GM19239 (cell line): ENCODE measurements at places on chromosomes 4 and X.

DNA sequence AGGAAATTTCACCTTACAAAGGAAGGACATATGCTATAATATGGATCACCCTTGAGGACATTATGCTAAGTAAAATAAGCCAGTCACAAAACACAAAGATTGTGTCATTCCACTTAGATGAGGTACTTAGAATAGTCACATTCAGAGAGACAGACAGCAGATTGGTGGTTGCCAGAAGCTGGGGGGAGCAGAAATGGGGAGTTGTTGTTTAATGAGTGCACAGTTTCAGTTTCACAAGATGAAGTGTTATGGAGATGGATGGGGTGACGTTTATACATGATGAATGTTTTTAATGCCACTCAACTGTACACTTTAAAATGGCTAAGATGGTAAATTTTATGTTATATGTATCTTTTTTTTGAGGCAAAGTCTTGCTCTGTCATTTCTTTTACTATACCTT lies 14.8 kb upstream of the SPON2 start:
- no peak for DNase-seq

- no peak for DNase-seq
Observed at GRCh38 chr4:41477181-41477905, 60.6 kb upstream of the LIMCH1 start.

GRCh38 chr4:37604461-37604860 lies 81.7 kb downstream of the RELL1 start:
- no peak for DNase-seq

GRCh38 chrX:30949554-30949953 lies 60.5 kb upstream of the TAB3 start:
- no peak for DNase-seq

DNA sequence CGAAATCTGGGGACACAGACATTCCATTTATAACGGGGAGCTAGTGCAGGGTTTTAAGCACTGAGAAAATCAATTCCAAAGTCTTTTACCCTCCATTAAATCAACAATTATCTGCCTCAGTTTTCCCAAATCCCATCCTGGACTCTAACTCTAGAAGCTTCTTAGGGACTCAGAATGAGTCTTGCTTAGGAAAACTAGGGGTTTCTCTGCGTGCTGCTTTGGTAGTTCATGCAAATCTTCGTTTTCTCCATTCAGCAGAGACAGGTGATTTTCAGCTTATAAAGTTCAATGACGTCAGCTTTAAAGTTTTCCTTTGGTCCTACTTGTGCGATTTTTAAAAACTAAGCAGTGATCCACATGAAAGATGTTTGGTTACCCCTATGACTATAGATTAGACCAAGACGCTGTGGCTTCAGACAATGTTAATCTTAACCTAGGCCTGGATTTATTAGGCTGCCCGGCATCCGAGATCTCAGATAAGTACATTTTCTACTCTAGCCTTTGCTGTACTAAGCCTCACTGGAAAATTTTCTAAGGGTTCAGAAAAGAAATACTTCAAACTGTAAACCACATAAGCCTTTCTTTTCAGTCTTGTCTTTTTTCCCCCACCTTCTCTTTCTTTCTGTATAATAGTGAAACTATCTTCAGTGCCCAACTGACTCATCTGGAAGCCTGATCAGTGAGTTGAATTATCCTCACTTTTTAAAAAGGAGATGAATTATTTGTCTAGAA lies 121.4 kb upstream of the GATB start:
- DNase-seq: no peak

DNA sequence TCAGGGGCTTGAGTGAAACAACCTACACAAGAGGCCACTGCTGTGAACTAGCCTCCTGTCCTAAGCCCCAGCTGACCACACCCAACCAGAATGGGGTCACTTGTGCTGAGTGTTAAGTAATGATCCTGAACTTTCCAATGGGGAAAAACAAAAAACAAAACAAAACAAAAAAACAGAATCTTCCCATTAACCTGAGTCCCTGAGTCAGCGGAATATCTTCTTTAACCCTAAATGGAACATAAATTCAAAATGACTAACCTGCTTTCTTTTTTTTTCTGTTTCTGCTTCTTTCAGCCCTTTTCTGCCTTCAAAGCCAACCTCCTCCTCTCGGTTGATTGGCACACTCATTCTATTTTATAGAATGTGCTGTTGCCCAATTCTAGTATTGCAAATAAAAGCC lies 31.2 kb upstream of the MAGEA8 start:
- DNase-seq: no peak

DNA sequence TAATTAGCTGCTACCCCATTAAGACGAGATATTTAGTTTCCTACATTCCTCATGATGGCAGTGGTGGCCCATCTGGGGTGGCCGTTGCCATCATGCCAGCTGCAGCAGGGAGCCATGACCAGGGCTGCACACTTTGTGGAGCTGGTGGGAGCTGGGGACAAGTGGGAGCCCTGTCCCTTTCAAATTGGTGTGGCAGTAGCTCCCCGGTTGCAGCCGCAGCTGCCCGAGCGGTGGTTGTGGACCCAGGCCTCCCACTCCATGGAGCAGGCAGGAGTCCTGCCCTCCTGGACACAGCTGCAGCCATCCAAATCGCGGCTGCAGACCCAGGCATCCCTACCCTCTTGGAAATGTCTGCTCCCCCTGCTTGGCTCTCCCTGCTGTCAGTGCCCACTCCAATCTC lies 9.3 kb upstream of the SYTL5 start:
- DNase-seq: no peak

GRCh38 chr4:100261346-100261745 lies 71.1 kb upstream of the DDIT4L start:
- DNase-seq: no peak

DNA sequence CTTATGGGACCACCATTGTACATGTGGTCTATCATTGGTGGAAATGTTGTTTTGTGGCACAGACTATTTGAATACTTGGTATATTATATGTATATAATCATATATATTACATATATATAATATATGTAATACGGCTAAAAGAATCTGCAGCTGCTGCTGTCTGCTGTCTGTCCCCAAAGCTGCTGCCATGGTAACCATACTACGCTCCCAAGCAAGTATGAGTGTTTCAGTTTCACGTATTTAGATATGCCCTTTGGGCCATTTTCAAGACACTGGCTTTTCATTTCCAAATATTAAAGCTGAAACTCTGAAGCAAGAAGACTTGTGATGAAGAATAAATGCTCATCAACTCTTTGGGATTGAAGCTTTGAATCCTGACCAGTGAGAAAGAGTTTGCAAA lies 42.0 kb upstream of the ARSJ start:
- no peak for DNase-seq

DNA sequence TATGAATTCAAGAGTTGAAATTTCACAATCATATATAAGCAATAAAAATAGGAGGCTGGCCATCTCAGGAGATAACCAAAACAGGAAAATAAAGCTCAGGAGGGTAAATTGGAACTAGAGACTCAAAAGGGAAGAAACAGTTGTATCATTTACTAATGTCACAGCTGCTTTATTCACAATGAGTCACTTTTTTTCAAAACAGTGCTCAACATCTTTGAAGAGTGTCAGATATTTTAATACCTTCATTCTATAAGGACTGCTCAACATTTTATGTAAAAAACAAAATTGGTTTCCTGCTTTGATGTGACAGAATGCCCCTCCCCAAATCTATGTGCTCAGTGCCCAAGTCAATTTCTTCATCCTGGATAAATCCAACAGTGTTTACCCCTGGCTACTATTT lies 97.7 kb downstream of the DDX60 start:
- no peak for DNase-seq

GRCh38 chrX:29136904-29137303 lies 549.7 kb downstream of the IL1RAPL1 start:
- DNase-seq: no peak

DNA sequence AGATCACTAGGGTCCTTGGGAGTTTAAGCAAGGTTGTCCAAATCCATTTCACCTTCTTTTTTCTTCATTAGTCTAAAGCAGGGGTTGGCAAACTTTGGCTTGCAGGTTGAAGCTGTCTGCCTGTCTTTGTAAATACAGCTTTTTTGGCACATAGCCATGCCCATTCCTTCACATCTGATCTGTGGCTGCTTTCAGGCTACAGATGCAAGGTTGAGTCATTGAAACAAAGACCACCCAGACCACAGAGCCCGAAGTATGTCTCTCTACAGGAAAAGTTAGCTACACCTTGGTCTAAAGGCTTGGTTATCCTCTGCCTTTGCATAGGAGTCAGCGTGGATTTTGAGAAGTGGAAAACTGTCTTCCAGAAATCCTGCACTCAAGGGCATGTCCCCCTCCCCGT lies 238.1 kb upstream of the STS start:
- DNase-seq: no peak

DNA sequence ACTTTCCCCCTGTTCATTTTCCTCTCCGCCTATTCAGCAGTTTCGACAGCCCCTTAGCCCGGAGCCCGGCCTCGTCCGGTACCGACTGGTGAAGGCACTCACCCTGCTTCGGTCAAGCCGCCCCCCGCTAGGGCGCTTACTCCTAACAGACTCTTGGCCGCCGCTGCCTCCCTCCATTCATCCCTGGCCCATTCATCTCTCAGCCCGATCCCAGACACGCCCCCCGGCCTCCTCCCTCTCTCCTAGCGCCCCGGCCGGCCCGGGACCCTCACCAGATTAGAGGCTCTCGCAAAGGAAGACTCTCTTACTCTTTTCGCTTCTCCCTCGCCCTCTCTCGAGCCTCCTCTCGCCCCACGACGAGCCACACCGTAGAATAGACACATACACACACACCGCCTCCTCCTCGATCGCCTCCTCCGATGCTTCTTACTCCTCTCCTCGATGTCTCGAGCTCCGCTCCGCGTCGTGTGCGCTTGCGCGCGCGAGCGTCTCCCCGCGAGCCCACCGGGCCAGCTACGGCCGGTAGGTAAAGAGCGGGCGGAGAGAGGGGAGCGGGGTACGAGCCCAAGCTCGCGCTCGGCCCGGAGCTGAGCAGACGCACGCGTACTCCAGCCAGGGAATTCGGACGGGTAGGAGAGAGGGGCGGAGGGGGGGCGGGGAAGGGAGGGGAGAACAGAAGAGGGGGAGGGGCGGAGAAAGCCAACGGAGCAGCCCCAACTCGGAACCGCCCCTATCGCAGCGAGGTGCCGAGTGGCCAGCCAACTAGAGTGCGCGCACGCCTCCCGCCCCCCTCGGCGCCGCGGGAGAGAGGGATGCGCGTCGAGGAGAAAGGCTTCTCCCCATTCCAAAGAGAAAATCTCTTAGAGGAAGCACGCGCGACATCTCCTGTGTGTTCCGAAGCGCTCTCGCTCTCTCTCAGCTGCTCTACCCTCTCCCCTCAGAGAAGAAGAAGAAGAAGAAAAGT lies at the start of gene WNK3:
Gene WNK3 (minus strand): TSS at position 633 of the 964 bp plus-strand sequence.
- peak; percentile 4 for DNase-seq

GRCh38 chr4:115287426-115287825 lies 174.0 kb upstream of the NDST4 start:
- no peak for DNase-seq

DNA sequence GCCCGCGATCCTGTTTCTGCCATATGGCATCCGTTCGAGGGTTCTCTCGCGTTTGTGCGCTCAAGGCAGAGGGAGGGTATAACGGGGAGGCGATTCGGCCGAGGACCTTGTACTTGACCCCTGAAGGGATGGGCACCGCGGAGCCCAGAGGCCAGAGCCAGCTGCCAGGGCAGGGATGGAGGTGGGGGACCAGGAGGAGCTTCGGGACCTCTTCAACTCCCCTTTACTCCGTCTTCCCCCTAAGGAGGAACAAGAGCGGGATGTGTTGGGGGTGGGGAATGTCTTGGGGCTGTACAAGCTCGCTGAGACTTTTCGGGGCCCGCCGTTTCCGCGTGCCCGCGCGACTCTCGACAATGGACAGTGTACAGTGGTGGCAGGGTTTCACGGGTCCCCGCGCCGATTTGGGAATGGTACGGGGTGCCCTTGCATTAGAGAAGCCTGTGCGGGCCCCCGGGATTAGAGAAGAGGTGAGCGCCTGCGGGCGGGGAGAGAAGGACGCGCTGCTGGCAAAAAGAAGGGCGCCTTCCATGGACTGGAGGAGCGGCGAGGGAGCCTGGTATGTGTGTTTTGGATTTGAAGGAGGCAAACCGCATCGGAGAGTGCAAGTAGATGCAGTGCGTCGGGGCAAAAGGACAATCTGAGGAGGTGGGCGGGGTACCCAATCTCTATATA lies 760 bp downstream of the UGT8 start:
- DNase-seq: no peak

DNA sequence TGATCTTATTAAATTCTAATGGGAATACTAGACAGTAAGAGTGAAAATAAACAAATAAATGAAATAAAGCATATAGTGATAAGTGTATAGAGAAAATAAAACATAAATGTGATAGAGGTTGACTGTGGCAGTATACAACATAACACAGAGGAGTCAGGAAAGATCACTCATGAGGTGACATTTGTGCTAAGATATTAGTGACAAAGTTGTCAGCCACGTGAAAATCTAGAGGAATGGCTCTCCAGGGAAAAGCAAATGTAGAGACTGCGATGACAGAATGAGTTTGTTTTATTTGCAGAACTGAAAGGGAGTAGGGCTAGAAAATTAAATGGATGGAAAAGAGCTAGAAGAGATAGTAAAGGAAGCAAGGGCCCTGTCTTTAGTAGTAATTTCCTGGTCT lies 72.8 kb upstream of the GABRA2 start:
- no peak for DNase-seq

DNA sequence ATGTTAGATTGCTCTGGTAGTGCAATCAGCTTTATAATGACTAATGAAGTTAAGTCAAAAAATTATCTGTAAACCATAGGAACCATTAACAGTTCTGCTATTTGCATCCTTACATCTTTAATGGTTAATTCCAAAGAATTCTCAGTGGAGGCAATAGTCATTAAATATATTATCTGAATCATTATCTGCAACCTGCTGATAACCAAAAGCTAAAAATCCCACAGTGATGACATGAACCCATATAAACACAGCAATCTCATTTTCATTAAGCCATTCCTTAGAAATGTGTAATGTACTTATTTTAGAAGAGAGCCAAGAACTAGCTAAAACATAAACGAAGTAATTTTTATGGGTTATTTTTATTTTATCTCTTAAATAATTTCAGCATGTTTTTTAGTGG lies 60.2 kb downstream of the MAGEB16 start:
- DNase-seq: no peak

GRCh38 chr4:27100713-27101112 lies 240.1 kb downstream of the STIM2 start:
- no peak for DNase-seq

DNA sequence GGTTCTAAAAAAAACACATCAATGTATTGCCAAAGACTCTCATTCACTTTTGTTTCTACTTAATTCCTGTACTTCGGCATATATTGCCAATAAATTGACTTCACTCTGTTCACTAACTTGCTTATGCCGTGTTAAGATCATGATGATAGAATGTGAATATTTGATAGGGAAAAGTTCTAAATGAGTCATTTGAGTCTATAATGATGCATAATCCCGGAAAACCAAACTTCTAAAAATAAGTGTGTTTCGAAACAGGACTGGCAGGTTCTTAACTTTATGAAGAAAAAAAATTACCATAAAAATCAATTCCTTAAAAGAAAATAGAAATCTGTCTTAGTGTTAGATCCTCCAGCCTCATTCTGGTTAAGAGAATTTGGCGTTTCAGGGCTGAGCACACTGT lies 387.5 kb upstream of the FTHL17 start:
- no peak for DNase-seq
